ENCODE measurements at places on chromosomes 1 and 21.

DNA sequence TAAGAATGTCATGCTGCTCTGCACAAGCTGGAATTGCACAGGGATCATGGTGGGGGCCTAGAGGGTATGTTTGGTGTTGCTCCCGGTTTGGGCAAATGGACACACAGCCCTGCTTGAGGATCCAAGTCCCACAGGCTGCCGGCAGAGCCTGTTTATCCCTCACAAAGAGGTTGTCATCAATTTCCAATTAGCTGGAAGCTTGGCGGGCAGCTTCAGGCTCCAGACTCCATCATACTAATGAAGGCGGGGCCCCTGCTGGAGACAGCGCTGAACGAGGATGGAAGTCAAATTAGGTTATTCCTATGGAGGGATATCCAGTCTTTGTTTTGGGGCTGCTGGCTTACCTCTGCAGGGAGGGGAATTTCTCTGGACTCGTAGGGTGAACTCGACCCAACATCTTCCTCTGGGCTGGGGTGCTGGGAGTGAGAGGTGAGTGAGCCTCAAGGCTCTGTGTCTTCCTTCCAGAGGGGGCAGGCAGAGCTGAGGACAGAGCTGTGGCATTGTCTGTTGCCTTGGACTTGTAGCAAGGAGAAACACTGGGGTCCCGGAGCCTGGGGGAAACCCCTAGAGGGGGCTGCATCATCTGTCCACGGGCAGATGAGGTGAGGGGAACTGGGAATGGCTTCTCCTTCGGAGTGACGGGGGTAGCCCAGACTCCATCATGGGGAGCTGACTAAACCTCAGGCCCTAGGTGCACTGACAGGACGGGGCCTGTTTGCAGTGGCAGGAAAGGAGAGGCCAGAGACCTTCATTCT, 24.9 kb upstream of the PARP1 start:
- no peak for DNase-seq

DNA sequence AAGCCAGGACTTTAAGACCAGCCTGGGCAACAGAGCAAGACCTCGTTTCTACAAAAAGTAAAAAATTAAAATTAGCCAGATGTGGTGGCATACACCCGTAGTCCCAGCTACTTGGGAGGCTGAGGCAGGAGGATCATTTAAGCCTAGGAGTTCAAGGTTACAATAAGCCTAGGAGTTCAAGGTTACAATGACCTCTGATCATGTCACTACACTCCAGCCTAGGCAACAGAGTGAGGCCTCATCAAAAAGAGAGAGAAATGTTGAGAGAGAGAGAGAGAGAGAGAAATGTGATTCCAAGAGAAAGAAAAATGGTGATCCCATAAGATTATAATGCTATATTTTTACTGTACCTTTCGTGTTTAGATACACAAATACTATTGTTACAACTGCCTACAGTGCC, 60.2 kb downstream of the PACC1 start:
- DNase-seq = no peak

DNA sequence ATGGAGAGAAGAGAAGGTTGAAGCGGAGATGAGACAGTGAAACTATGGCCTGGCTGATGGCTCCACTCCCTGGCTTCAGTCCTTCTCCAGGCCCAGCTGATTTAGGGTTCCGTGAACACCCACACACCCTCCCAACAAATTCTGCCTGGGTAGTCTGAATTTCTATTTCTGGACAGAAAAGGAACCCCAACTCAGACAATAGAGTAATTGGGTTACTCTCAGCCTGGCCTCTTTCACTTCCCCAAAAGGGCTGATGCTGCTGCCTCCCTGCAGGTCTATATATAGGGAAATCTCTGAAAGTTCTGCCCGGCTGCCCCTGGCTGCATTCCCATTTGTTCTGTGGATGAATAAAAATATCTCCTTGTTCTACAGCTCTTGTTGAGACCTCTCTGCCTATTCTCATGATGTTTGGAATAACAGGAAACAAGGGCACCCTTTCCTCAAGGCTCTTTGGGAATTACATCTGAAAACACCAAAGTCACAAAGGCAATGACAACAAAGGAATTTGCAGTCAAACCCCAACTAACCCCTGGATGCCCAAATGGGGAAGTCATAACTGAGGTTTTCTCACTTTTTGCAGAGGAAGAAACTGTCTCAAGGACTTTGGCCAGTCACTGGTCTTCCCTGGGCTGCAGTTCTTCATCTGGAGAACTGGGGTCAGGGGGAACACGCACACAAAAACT, 11.4 kb upstream of the ZSCAN20 start:
- no peak for DNase-seq

- DNase-seq = no peak
These were observed 20.0 kb downstream of the METTL13 start for GRCh38 chr1:171801487-171801891.

DNA sequence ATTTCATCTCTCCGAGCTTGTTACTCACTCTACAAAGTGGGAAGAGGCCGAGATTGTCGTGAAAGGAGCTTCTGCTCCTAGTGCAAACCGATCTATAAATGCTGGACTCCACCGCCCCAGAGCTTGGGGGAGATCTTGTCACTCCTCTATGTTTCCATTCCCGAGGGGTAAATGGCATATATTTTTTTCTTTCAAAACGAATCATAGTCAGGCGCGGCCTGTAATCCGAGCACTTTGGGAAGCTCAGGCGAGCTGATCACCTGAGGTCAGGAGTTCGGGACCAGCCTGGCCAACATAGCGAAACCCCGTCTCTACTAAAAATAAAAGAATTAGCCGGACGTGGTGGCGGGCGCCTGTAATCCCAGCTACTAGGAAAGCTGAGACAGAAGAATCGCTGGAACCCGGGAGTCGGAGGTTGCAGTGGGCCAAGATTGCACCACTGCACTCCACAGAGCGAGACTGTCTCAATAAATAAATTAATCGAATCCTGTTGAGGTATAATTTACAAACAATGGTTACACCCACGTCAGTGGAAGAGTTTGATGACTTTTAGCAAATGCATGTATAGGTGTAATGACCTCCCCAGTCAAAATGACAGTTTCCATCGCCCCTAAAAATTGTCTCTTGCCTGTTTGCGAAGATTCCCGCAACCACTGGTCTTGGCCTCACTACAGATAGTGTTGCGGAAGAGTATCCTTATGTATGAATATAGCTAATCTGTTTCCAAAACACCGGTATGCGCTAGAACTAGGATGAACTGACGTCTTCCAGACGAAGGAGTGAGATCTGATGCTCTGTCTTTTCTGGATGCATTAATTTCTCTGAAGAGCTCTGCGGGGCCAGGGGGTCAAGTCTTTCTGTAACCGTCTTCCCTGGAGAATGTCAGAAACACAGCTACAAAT, 840 bp upstream of the HEATR1 start:
- no peak for DNase-seq

GRCh38 chr21:42699196-42699595, 45.8 kb downstream of the PDE9A start:
- no peak for DNase-seq

DNA sequence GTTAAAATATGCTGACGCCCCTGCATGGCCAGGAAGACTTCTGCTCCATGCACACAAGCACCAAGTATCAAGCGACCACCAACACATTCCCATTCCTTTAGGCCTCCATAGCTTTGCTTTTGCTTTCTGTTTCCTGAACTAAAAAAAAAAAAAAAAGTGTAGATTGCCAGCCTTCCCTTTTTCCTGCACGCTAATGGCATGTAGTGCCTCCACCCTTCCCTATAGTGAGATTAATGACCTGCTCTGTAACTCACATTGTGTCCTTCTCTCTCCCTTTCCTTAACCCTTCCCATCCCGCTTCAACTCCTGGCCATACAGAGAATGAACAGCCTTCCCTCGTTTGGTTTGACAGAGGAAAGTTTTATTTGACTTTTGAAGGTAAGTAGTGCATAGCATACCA, 57.1 kb upstream of the DYNLT5 start:
- no peak for DNase-seq

- no peak for DNase-seq
These were observed 518.7 kb downstream of the PTPRC start for GRCh38 chr1:199157494-199157893.

GRCh38 chr1:56227886-56228285, 351.5 kb downstream of the PLPP3 start:
- DNase-seq = no peak

- DNase-seq = no peak
These were observed 44.1 kb upstream of the BCL10 start for GRCh38 chr1:85320371-85321131.

DNA sequence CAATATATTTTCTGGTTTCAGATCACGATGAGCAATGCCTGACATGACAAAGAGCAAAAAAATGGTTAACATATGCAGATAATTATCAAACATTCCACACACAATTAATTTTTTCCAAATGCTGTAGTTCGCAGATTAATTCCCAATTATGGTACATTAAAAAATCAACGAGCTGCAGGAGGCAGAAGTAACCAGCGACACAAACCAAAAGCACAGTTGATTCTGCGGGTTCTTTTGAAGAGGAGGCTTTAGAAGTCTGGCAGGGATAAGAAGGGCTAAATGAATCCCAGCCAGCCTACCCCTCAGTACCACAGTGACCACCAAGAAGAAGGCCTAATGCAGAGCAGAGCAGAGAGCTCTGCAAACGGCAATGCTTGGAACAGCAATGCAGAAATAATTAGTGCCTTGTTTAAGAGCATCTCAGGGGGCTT, 17.0 kb upstream of the KNCN start:
- no peak for DNase-seq

GRCh38 chr1:234271243-234271606, 102.0 kb upstream of the COA6 start:
- no peak for DNase-seq

DNA sequence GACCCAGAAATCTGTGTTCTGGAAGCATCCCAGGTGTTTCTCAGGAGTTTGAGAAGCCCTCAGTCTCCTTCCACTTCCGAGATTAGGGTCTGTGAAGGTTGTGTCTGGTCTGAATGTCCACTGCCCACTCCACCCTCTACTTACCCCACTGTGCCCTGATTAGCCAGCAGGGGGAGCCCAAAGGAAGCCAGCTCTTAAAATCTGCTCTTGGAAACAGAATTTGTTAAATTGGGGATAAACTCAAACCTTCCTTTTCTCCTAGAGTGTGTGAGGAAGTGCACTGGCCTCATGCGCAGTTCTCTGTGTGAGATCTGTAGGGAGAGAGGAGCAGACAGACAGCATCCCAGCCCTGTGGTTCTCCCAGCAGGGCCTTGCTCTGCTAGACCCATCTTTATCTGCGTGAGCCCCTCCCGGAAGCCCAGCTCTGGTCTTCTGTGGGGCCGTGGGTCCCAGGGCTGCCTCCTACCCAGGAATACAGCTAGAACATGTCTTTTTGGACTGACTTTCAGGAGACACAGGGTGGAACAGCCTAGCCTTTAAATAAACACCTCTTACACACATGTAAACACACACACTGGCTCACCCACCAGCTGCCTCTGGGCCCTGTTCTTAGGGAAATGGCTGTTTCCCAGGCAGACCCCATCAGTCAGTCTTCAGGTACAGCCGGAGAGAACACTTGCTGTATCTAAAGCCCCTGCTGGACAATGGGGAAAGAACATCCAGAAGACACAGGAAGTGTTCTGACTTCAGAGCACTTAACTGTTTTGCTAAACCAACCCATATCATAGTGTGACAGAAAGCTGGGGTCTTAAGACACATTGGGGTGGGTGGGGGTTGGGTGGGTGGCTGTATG, 52.2 kb downstream of the SMYD2 start:
- DNase-seq = peak; percentile 29

DNA sequence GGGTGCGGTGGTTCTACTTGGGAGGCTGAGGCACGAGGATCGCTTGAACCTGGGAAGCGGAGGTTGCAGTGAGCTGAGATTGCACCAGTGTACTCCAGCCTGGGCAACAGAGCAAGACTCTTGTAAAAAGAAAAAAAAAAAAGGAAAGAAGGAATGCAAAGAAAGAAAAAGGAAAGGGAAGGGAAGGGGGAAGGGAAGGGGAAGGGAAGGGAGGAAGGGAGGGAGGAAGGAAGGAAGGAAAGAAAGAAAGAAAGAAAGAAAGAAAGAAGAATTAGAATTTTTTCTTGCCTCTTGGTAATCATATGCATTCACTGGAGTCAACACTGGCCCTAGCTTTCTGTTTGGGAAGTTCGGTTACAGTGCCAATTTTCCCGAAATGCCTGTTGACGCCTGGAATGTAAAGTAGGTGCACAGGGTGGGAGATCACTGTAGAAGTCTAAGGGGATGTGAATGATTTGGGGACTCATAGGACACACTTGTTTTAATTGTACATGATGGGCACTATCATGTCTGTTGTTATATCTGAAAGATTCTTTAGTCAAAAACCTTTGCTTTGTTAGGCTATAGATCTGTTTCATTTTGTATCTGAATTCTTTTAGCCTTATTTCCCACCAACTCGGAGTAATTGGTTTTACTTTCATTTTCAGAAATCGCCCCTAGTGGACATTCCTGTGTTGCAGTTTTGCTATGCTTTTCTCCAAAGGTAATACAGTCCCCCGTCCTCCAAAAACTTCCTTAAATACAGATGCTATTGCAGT, 59.8 kb upstream of the MORC3 start:
- peak; percentile 18 for DNase-seq

GRCh38 chr1:211259638-211260126, 516 bp downstream of the RCOR3 start:
- DNase-seq = peak; percentile 33

GRCh38 chr1:84268346-84268745, 33.2 kb upstream of the SAMD13 start:
- no peak for DNase-seq

- DNase-seq = no peak
These were observed 34.9 kb downstream of the UTP25 start for GRCh38 chr1:209862391-209863356.

DNA sequence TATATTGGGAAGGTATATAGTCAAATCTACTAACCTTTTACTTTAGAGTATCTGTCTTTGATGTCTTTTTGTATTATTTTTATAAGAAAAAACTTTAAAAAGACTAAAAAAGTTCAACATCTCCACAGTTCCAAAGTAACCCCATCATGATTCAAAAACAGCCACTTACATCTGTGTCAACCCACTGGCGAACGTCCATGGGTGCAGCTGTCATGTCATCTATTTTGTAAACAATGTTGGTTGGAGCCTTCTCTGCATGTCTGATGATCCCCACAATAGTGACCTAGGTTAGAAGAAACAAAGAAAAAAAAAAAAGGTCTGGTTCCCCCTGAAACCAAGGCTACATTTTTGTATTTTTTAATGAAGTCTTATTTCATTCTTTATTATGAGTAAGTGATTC, 28.0 kb upstream of the SMPDL3B start:
- DNase-seq = no peak

DNA sequence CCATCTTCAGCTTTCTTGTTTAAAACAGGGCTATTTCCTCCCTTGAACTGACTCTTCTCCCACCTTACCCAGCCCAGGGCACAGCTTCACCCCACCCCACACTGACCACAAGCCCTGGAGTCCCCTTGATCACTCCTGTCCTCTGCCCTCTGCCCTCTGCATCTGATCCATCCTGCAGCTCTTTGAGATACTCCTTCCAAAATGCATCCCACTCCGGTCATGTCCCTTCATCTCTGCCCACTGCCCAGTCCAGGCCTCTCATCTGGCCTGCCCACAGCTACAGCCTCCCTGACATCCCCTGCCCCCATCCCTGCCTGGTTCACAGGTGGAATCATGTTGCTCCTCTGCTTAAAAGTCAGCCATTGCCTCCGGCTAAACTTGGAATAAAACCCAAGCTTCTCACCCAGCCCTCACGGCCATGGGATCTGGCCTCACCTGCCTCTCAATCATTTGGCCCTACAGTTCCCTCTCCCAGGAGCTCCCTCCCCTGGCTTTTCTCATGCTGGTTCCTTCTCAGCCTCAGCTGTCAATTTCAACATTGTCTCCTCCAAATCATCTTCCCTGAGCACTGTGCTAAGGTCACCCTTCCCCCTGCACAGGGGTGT, 202.0 kb downstream of the MATN1 start:
- DNase-seq = no peak

- DNase-seq = no peak
These were observed 68.8 kb upstream of the RBM34 start for GRCh38 chr1:235229868-235230267.

GRCh38 chr1:2639203-2639602, 6.4 kb upstream of the MMEL1 start:
- DNase-seq = no peak

GRCh38 chr1:64865105-64865757, 101.1 kb downstream of the JAK1 start:
- no peak for DNase-seq

All from stimulated activated CD4-positive, alpha-beta T cell treated with anti-CD3 and anti-CD28 coated beads, Interleukin-15, amount 100 ng/mL, for 48 hours (primary cell).